ENCODE measurements at places on chromosomes 5 and 9.

DNA sequence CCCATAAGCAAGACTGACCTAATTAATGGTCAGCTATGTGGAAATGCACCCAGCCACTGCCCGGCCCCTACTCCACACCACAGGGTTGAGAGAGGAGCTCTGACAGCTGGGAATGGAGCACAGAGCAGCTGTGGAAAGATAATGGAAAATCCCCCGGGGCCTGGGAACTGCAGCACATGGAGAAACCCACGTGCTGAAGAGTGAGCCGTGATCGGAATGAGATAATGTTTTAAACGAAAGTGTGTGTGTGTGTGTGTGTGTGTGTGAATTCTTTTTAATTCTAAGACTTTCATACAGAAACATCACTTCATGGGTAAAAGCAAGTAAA is 13.1 kb upstream of the SLC12A7 start:
- no peak for DNase-seq

DNA sequence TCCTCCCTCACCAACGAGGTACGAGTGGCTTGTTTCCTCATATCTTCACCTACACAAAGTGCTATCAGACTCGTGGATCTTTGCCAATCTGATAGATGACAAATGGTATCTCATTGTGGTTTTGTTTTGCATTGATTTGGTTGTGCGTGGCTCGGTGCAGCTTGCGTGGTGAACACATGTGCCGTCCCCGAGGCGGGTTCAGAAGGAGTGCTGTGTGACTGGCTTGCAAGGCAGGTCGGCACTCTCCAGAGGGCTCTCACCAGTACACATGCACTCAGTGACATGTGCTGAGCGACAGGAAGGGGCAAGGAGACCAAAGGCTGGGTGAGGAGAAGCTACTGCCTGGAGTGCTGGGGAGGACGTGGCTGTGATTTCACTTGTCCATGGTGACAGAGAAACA is 95.3 kb upstream of the PITX1 start:
- DNase-seq = no peak

GRCh38 chr9:69107771-69108170 is 66.3 kb upstream of the TJP2 start:
- DNase-seq = no peak

DNA sequence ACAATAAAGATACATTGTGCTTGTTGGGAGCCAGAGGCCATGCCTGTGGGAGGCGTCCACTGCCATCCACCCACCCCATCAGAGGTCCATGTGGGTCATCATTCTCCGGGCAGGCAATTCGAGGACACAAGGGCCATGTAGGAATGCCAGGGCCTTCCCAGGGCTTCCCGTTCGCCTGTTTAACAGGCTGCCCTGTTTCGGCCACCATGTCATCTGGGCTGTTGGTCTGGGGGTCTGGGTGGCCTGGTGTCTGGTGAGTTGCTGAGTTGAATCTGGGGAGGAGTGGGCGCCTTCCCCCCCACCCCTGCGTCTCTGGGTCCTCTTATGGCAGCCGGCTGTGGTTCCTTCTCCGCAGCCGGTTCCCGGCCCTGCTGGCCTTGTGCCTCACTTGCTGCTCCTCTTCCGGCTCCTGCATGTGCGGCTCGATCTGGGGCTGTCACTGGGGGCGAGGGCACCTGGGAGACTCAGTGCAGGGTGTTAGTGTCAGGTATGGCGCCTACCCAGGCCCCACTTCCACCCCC is 117.4 kb downstream of the WNK2 start:
- DNase-seq = no peak

- DNase-seq = no peak
Observed at GRCh38 chr5:7078901-7079300, 317.0 kb upstream of the ADCY2 start.

DNA sequence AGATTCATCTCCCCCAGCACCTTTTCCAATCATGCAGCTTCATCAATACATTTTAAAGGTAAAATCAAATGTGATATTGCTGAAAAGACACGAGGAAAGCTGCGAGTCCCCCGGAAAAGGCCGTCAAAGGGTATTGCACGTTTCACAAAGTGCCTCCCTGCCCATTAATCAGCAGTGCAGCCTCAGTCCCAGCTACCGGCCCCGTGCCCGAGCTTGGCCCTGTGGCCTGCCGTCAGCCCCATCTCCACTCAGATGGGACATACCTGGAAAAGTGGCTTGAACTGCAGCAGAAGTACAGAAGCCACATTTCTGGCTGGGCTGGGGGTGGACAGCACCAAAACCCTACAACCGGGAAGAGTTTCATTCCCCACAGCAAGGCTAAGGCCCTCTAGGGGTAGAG is 39.9 kb upstream of the EQTN start:
- DNase-seq = no peak

Measured in bone marrow (tissue), 2 donors.